Brain pericyte (primary cell): ENCODE measurements at places on chromosomes 11 and 22.
A peak's percentile ranks its signal among the peaks of the same experiment; 100 is the strongest.

GRCh38 chr11:15697437-15698236 is 582.9 kb downstream of the INSC start:
- DNase-seq = no peak

DNA sequence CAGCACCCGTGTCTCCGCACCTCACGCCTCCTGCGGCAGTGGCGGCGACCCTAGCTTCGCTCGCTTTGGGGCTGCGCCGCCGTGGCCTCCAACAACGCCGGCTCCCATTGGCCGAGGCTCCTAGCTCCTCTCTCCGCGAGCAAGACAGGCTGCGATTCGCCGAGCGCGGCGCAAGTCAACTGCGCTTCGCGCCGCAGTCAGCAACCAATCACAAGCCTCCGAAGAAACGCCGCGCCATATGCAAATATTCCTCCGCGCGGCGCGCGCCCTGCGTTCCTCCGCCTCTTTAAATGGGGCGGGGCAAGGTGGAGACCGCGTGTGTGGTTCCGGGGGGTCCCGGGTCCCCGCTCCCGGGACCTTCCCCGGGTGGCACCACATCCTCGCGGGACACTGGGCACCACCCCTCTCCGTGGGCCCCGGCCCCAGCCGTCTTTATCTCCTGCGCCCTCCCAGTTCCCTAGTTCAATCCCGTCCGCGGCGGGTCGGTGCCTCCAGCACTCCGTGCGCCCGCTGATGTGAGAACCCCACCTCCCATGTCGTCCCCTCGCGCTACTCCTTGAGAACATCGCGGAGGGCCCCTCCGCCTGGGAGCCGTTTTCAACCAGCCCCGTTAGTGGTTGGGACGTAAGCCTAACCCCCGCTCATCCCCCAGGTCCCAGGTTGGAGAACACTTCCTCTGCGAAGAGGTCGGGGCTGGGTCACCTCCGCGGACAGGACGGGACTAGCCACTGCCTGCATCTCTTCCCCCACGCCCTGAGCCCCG is at the start of gene NAP1L4:
Gene NAP1L4 (minus strand): TSS at position 96 of the 763 bp plus-strand sequence. CDS start 13,109 bp downstream, outside the sequence.
- DNase-seq = peak; percentile 87

- no peak for DNase-seq
Measured at GRCh38 chr11:65224930-65225278, 36.9 kb upstream of the POLA2 start.

DNA sequence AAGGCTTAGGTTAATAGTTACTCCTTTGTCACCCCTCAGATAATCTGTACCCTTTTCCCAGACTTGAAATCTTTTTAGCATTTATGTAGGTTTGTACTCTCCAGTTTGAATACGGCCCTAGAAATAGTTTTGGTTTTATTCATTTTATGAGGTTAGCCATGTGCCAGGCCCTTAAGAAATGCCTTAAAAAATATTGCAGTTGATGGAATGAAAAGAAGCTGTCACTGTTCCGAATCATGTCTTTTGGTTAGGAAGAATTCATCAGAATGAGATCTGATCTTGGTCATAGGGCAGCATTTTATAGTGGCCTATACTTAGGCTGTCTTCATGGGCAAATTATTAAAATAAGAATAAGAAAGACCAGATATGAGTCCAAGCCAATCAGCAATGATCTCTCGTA is 14.8 kb upstream of the PRSS23 start:
- no peak for DNase-seq

DNA sequence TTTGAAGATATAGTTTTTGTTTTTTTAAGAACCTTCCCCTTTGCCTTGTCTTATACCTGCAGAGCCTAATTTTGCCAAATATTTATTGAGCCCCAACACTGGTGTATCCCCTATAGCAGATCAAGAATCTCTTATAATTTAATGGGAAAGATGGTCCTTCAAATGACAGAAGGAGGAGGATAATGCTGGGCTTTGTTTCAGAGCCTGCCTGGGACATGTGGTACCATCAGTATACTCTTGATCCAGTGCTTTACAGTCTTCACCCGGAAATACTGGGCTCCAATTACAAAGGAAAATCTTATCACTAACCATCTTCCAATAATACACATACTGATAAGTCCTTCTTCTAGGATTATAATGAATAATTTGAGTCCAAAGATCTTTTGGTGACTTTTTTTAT is 84.7 kb downstream of the GAB2 start:
- no peak for DNase-seq

DNA sequence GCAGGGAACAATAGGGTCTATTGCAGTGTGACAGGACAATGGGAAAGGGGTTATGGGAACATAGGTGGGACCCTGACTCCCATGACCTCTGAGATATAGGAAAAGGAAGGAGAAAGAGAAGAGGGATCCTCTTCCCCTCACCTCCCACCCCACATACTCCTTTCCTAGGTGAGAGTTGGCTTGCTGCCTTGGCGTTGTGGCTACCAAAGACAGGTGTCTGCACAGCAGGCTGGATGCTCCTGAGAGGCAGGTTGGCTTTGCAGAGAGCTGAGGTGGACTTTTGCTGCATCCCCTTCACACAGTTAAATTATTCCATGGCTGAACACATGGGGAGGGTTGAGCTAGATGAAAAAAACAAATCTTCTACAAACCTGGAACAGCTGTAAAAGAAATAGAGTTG is 80.7 kb downstream of the SYT9 start:
- no peak for DNase-seq

- DNase-seq = no peak
Measured at GRCh38 chr11:34650528-34650927, 29.6 kb downstream of the EHF start.

DNA sequence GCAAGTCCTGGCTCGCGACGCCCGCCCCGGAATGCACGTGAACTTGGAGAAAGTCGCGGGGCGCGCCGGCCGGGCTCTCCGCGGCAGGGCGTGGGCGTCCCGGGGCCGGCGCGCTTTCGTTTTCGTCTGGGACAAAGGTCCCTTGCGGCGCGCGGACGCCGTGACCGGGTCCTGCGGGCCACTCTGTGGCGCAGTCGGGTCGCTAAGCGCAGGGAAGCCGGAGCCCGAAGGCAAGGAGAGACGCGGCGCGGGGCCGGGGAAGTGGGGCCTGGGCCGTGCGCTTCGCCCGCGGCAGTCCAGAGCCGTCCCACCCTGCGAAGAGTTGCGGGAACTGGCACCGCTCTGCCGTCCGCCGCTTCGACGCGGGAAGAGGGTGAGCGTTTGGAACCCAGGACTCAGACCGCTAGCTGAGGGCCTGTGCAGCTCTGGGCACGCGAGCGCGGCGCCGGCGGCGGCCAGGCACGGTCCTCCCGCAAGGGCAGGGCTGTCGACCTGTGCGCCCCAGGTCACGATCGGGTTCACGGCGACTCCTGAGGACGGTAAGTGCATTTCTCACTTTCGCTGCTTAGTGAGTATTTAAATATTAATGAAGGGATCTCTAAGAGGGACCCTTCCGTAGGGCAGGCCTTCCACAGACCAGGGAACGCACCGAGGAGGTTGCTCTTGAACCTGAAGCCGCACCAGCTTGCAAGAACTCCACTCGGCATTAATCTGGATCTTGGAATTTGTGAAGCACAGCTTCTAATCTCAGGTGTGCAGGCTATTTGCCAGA is 78.0 kb upstream of the PPARA start:
- DNase-seq = no peak

GRCh38 chr22:40556641-40557040 is 79.9 kb downstream of the MRTFA start:
- DNase-seq = no peak

DNA sequence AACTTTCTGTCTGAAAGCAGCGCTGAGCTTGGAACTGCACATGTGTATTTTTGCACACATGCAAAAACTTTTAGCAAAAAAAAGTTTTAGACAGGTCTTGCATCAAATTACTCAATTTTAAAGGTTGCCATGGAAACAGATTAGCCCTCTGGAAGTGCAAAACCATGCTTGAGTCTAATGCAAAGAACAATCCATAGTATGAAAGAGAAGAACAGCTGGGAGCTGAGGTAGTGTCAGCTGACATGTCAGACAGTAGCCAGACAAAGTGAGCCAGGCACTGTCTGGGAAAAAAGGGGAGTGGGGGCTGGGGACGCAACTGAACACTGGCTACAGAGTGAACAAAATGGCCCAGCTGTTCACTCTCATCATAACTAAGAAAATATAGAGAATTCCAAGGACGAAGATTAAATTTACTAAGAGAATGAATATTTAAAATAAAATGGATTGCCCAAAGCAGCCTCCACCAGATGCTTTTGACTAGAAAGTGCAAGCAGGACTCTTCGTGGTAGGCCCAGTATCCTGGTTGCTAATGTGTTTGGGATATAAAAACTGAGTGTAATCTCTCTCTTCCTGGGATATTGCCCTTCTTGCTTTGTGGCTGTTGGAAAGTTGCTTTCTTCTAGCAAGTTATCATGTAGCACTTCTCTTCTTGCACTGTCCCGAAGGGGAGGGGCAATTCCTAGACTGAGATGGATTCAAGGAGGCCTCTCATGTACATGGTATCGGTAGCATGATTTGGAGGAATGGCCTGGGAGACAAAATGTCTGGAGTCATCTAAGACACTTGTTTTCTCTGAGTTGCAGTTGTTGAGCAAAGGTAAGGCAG is 434.1 kb upstream of the FAT3 start:
- DNase-seq = no peak
